ENCODE measurements at places on chromosomes 5 and 9.

DNA sequence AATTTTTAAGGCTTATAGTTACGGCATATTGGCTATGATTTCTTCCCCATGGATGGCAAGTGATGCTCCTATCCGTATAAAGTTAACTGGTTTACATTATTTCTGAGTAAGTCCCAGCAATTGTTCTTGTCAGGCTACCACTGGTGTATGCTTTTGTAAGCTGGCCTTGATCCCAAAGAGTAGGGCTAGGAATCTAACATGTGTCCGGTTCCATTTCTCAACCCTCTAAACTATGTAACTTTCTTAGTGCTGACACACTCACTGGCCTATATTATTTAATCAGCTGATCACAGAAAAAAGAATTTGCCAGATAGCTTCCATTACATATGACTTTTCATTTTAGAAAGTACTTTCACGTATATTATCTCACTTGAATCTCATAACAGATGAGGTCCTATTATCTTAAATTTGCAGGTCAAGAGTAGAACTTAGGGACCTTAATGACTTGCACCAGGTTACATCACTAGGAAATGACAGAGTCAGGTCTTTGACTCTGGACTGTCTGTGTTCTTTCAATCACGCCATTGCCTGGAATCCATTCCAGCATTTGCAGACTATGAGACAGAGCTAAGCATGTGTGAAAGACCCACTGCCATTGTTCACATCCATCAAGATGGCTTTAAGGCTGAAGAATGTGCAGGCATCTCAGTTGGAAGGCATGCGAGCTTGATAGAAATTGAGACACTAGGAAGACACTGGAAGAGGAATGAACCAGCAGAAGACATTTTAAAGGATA lies 362.9 kb downstream of the ARRDC3 start:
- no peak for DNase-seq

GRCh38 chr9:86594724-86595123 lies 240.5 kb upstream of the TUT7 start:
- DNase-seq = no peak

- DNase-seq = no peak
These were observed 198.1 kb downstream of the GADD45G start for GRCh38 chr9:89802781-89803355.

GRCh38 chr5:53882676-53883031 lies 322.2 kb downstream of the NDUFS4 start:
- no peak for DNase-seq

GRCh38 chr9:127494304-127494702 lies 43.0 kb downstream of the LRSAM1 start:
- DNase-seq = no peak

DNA sequence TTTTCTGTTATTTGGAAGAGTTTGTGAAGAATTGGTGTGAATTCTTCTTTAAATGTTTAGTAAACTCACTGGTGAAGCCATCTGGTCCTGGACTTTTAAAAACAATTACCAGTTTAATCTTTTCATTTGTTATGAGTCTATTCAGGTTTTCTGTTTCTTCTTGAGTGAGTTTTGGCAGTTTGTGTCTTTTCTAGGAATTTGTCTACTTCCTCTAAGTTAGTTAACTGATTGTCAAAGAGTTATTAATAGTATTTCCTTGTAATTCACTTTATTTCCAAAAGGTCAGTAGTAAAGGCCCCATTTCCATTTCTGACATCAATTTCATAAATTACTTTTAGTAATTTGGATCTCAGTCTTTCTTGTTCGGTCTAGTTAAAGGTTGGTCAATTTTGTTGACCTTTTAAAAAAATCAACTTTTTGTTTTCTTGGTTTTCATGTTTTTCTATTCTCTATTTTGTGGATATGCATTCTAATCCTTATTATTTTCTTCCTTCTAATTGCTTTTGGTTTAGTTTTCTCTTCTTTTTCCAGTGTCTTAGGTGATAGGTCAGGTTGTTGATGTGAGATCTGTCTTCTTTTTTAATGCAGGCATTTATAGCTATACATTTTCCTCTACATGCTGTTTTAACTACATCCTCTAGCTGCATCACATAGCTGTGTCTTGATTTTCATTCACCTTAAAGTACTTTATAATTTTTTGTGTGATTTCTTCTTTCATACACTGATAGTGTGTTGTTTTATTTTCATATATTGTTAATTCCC lies 7.3 kb upstream of the SMIM3 start:
- no peak for DNase-seq

- DNase-seq = peak; percentile 34
These were observed 146.2 kb upstream of the KLF4 start for GRCh38 chr9:107635803-107636174.

- DNase-seq = no peak
These were observed 185.1 kb upstream of the ELAVL2 start for GRCh38 chr9:24011009-24011717.

DNA sequence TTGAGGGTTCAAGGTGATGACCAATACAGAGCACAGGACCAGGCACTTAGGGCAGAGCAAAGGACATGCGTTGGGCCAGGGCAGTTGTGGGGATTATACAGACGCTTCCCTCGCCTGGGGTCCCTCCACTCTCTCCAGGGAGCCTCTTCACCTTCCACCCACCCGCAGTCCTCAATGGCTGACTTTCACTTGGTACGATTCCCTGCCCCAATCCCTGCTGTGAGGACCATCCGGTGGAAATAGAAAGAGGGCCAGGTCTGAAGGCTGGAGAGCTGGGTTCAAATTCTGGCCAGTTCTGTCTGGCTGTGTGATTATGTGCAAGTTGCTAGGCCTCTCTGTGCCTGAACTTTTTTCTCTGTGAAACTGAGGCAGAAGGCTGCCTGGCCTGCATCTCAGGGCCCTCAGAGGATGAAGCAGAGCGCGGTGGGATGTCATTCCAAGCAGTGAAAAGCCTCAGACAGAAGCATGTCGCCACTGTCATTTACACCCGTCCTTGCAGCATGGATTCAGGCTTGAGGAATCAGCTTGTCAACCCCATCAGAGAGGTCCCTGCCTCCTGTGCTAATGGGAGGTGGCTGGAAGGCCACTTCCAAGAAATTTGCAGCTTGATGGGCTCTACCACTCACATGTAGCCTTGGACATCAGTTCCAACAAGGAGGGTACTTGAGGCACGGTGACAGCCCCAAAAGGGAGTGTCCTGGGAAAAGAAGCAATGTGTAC lies 206.6 kb upstream of the IER5L start:
- DNase-seq = no peak

GRCh38 chr9:37992924-37993349 lies 76.1 kb downstream of the SHB start:
- peak; percentile 35 for DNase-seq

- no peak for DNase-seq
These were observed 753.2 kb upstream of the DMAC1 start for GRCh38 chr9:8552732-8553131.

DNA sequence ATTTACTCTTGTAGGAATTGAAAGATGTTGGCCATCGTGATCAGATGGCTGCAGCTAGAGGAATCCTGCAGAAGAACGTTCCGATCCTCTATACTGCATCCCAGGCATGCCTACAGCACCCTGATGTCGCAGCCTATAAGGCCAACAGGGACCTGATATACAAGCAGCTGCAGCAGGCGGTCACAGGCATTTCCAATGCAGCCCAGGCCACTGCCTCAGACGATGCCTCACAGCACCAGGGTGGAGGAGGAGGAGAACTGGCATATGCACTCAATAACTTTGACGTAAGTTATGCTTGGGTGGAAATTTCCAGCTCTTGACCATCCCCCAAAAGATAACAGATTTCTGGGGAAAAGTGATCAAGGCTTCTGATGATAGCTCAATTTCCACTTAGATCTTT lies 50.6 kb downstream of the LRRTM2 start:
- no peak for DNase-seq

DNA sequence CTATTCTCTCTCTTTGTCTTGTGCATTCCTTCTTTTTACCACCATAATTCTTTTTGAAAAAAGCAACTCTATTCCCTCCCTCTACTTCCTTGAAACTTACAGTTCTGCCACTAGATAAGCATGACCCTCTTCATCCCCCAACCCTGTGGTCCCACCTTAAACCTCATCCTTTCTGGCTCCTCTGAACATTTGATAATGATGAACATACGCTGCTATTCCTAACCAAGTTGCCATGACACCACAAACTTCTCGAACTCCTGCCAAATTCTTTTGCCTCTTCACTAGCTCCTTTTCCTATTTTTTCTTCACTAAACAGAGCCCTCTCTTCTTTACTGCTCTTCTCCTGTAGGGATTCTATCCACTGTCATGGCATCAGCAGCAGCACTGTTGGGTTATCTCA lies 57.1 kb downstream of the MOCS2 start:
- no peak for DNase-seq

- no peak for DNase-seq
These were observed 149.7 kb downstream of the CAAP1 start for GRCh38 chr9:26742828-26743476.

DNA sequence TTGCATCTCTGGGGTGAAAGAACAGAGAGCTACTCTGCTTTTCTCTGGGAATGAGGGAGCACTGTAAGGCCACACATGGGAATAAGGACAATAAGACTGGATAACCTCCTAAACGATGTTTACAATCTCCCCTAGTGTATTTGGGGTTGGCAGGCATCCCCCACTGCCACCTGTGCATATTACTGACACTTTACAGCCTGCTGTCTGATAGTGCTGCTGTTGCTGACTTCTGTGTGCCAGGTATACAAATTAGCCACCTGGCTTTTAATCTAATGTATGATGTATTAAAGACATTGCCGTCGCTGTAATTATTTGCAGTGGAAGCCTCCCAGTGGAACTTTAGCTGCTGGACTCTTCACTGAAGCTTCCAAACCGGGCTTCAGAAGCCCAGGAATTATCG lies 4.4 kb upstream of the SHISAL2B start:
- DNase-seq = no peak

GRCh38 chr9:130461218-130461630 lies 16.5 kb downstream of the ASS1 start:
- peak; percentile 50 for DNase-seq

GRCh38 chr5:141841378-141842180 lies 36.6 kb downstream of the PCDH1 start:
- no peak for DNase-seq
